ENCODE measurements at places on chromosomes 1 and 21.

GRCh38 chr1:15736038-15736891, at the start of gene SLC25A34:
Gene SLC25A34 (plus strand): TSS chr1:15736258. CDS start chr1:15736486, 228 bp downstream.
- DNase-seq: no peak

DNA sequence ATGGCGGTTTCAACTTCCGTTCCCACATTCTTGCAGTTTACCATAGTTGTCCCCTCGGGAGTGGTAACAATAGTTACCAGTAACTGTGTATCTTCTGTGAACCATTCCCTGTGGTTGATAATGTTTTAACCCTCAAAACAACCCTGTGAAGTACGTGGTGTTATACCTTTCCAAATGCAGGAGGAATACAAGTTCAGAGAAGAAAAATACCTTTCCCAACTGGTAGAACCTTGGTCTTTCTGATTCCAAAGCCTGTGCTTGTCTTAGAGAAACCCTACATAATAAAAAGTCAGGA, 789 bp downstream of the BTF3L4 start:
- DNase-seq: peak; percentile 55

DNA sequence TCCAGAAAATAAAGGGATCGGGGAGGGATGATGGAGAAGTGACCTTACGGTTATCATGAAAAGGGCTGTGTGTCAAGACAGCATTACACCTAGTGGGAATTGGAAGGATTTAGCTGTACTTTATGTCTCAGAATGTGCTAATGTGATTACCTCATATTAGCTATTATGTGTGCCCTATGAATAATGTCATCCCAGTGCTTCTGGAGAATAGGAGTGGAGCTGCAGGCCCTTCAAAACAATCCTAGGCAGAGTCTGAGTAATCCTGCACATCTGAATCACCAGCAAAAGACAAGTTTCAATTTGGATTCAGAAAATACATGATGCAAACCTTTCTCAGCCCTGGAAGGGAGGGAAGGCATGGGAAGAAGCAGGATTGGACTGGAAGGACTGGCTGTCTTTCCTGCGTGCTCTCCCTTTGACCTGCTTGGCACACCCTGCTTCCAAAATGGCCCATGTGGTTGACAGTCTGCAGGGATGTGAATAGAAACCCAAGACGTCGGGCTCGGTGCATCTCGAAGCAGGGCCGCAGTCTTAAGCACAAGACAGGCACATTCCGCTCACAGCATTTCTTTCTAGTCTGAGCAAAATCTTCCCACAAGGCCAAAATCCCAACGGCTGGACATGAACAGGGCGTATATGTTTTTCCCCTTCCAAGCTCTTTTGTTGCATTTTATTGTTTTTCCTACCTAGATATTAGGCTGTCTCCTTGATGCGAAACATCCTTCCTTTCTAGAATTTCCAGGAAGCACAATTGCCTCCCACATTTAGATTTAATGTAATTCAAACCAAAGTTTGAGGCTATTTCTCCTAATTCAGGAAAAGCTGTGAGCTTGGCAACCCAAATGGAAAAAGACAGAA, 54.3 kb upstream of the TARBP1 start:
- peak; percentile 97 for DNase-seq

DNA sequence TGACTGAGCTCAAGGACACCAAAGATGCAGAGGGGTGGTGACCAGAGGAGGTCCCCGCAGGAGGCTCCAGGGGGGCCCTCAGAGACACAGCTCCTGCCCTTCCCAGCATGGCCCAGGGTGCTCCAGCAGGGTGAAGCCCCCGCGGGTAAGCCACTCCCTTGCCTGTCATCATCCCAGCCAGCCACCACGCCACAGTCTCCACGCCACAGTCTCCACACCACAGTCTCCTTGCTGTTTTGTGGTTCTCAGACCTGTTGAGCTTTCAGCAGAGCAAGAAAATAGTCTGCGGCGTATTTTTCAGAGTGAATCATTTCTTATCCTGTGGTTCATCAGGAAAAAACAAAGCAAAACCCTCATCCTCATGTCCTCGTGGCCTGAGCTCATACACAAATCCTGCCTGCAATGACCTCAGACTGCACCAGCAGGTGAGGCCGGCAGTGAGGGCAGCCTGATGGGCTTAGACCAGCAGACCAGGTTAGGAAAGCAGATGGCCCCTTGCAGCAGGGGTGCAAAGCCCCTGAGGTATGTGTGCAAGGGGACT, 25.7 kb upstream of the ABCG1 start:
- no peak for DNase-seq

- no peak for DNase-seq
These were observed 1441.7 kb downstream of the PLA2G4A start for GRCh38 chr1:188270497-188270896.

GRCh38 chr21:41443562-41443961, 17.5 kb downstream of the MX1 start:
- DNase-seq: no peak

DNA sequence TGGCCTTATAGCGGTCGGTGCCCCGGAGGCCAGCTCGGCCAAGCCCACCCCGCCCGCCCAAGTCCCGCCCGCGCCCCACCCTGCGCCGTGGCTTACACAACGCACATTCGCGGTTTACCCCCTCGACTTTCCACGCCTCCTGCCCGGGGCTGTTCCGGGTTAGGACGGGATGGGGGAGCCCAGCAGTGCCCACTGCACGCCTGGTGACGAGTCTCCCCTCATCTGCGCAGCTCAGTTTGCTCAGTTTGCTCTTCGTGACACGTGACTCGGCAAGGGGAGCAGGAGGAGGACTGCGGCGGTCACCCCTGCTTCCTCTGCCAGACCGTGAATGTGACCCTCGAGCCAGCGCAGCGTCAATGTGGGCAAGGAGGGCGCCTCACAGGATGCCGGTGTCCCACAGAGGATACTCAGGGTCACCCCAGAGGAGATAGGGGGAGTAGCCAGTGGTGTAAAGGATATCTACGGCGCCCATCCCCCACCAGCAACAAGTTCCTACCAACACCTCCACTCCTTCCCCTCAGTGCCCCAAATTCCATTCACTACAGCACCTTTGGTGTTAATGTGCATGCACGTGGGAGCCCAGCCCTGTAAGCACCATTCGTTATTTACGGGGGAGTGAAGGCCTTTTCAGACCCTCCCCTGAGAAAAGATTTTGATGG, 350 bp upstream of the S100A6 start:
- peak; percentile 85 for DNase-seq

- no peak for DNase-seq
These were observed 589.4 kb downstream of the PLPP3 start for GRCh38 chr1:55990007-55990406.

GRCh38 chr1:43983253-43983899, 4.4 kb downstream of the B4GALT2 start:
- no peak for DNase-seq

DNA sequence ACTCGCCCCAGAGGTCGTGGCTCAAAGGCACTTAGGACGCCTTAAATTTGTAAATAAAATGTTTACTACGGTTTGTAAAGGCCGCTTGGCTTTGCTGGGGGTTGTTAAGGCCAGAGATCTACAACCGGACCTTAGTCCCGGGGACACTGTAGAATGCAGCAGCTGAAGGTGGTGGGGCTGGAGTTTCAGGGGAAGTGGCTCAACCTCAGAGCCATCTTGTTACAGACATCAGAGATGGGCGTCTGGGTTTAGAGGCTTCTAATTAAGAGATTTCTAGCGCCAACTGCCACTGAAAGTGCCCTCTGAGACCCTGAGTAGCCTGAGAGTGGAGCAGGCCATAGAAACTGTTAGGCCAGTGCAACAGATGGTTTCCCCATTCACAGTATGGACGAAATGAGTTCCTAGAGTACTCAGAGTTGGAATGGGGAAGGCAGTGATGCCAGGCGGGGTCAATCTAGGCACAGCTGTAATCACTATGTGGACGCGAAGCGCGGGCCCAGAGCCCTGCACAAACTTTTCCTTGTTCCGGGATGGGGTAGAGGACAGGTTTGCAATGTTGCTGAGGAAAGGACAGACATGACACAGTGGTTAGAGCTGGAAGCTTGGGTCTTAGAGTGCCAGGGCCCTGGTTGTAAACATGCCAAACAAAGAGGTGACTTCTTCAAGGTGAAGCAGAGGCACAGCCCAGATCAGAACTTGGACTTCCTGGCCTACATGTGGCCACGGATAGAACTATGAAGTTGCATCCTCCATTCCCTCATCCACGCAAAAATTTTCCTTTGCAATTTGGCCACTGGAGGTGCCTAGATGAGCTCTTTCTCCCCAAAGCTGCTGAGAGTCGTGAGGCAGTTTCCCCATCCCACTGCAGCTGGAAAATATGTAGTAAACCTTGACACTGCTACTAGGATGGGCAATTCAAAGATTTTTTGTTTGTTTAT, 6.0 kb downstream of the HLX start:
- DNase-seq: no peak

DNA sequence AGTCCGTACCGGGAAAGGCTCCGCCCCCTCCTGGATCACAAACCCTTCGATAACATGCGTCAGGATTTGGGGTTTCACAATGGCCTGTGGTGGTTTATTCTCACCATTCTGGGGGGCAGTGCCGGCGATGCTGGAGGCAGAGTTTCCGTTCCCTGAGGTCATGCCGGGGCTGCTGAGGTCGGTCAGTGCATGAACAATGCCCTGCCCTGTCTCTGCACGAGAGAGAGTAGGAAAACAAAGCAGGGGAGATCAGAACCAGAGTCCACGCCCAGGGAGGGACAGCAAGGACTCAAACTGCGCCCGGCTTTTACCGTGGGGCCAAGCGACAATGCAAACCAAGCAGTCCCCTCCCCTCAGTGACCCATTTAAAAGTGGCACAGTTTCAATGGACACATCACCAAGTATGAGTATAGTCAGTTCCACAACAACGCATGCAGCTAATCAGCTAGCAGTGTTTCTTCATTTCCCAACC, 13.2 kb upstream of the A3GALT2 start:
- no peak for DNase-seq

- no peak for DNase-seq
These were observed 357.6 kb downstream of the TGFB2 start for GRCh38 chr1:218702775-218703174.

- DNase-seq: no peak
These were observed 544 bp downstream of the ILDR2 start for GRCh38 chr1:166974647-166975345.

- DNase-seq: peak; percentile 90
These were observed 32.0 kb downstream of the MAP7D1 start for GRCh38 chr1:36187800-36188593.

GRCh38 chr1:64031236-64031635, 172.2 kb upstream of the UBE2U start:
- peak; percentile 63 for DNase-seq

DNA sequence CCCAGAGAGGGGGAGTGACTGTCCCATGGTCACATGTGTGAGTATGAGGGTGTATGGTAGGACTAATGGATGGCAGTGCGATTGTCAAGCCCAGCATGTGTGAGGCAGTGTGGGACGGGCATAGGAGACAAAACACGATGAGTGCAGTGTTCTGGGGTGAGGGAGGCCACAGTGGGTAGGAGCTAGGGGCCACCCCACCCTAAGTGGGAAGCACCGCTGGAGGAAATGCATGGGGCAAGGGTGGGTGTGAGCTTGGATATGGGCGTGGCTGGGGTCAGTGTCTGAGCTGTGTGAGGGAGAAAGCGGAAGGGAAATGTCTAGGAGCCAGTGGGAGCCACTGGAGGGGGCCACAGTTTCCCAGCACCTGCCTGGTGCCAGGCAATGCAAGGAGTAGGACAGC, 56.5 kb downstream of the FOXO6 start:
- no peak for DNase-seq

- peak; percentile 67 for DNase-seq
These were observed 53.4 kb upstream of the PTGFR start for GRCh38 chr1:78437396-78437795.

GRCh38 chr1:76640092-76640491, 227.2 kb upstream of the ST6GALNAC5 start:
- peak; percentile 83 for DNase-seq

GRCh38 chr1:10776190-10776905, 20.1 kb downstream of the CASZ1 start:
- DNase-seq: no peak

- DNase-seq: no peak
These were observed 43.9 kb upstream of the SAMSN1 start for GRCh38 chr21:14589855-14590563.

- no peak for DNase-seq
These were observed 36.5 kb downstream of the PUM1 start for GRCh38 chr1:31029026-31029425.

DNA sequence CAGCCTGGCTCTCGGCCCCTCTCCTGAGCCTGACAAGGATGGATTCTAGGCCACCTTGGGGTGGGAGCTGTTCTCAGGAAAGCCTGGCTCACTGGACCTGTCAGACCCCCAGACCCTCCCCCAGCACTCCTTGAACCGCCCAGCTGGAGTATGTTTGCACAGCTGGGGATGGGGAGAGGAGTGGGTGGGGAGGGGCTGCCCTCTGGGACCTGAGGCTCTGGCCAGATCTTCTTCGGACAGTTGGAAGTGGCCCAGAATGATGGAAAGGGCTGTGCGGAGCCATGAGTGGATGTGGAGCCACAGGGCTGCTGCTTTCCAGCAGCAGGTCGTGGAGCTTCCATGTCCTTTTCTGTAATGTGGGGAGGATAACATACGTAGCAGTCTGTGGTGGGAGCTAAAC, 43.0 kb upstream of the TRABD2B start:
- no peak for DNase-seq

- peak; percentile 29 for DNase-seq
These were observed 221.4 kb upstream of the PKN2 start for GRCh38 chr1:88462488-88463261.

DNA sequence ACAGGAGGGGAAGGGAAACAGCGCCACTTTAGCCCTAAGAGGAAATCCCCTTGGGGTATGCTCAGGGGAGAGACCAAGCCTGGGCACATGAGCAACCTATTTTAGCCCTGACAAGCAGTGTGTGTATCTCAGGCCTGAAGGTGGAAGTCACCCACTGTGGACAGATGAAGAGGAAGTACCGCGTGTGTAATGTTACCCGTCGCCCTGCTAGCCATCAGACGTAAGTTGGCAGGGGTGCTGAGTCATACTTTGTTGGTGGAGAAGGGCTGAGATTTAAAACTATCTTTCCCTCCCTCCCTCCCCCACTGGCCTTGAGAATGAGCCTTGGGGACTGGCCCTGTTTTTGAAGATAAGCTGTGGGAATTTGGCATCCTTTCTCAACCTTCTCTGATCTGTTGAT, 11.2 kb downstream of the AGO1 start:
- DNase-seq: no peak

- no peak for DNase-seq
These were observed 13.3 kb downstream of the PMF1 start for GRCh38 chr1:156226116-156226538.

DNA sequence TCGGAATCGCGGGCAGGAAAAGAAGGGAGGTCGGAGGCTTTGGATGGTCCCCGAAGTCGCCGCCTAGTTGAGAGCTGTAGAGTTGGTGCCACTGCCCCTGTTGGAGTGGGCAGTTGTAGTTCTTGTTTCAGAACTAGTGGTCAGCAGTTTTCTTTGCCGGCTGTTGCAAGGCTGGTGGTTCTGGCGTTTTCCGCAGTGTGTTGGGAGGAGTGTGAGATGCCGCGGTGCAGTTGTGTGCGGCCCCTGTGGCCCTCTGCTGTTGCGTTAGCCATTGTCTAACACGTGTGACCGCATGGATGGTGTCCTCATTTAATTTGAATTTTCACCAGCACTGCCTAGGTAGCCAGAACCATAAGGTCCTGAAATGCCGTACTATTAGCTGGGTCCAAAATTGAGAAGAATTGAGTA, 1.4 kb downstream of the ARF1 start:
- DNase-seq: no peak

- no peak for DNase-seq
These were observed 104.2 kb upstream of the SLC45A1 start for GRCh38 chr1:8213676-8214075.

- DNase-seq: peak; percentile 68
These were observed 64.8 kb downstream of the NAV1 start for GRCh38 chr1:201603613-201604232.
